ENCODE measurements at places on chromosomes 6 and 20. TPM values are rescaled to one million over a fixed set of nuclear protein-coding genes. Genes with fewer than 3 reads are reported as not detected.

YIPF3 gene
- 55.9 TPM for total RNA-seq

GRCh38 chr6:41568585-41569384, 22.6 kb downstream of the FOXP4 start:
- DNase-seq = no peak

GRCh38 chr6:33981421-33981820, 164.5 kb downstream of the GRM4 start:
- DNase-seq = no peak

DNA sequence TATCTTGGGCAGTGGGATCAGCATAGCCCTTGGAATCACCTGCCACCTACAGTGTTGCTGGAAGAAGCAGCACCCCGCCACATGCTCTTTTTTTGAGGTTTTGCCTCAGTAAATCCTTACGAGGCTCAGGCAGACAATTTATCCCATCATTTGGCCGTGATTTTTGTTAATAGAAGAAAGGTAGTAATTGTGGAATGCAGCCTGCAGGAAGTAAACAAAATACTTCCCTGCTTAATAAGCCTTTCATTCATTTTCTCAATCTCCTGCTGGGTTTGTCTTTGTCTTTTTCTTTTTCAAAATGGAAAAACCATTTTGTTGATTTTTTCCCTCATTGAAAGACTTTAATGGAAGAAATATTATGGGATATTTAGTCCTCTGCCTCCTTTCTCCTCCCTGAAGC, 93.7 kb upstream of the CD83 start:
- no peak for DNase-seq

GRCh38 chr6:165689699-165690098, 26.7 kb upstream of the PDE10A start:
- DNase-seq = no peak
